Activated T-helper 2 cell treated with anti-CD3 and anti-CD28 coated beads, Interferon-gamma antibody, Interleukin-2, Interleukin-4, amounts not matched to agents 10 μg/mL and 5 μg/mL and 100 μg/mL, durations not matched to agents 14 hours and 24 hours and 36 hours (primary cell): ENCODE measurements at places on chromosomes 12 and 14. TPM values are rescaled to one million over a fixed set of nuclear protein-coding genes. Genes with fewer than 3 reads are reported as not detected.

The SIX6 gene
- total RNA-seq: not detected in 2 replicates

The SLC4A8 gene
- 1.6 and 2.6 TPM in 2 replicates for total RNA-seq

The CEP170B gene
- 8.5 TPM in 2 replicates for total RNA-seq

The EAPP gene
- 35.2 and 36.6 TPM in 2 replicates for total RNA-seq

The RNASE3 gene
- total RNA-seq: not detected in 2 replicates

The CMAS gene
- 36.2 and 37.7 TPM in 2 replicates for total RNA-seq

The MAPK1IP1L gene
- 145 and 148 TPM in 2 replicates for total RNA-seq

The DAO gene
- total RNA-seq: not detected in 2 replicates
